Neural progenitor cell (in vitro differentiated cells): ENCODE measurements at places on chromosomes 5 and 9. TPM values are rescaled to one million over a fixed set of nuclear protein-coding genes. Genes with fewer than 3 reads are reported as not detected.

- no peaks in the 10 kb centered on the region for H3K36me3 ChIP-seq
- H3K4me3 ChIP-seq: no peak overlapping the region
- no peak overlapping the region for H3K27ac ChIP-seq
- no peak for DNase-seq
- no peaks in the 10 kb centered on the region for H3K27me3 ChIP-seq
- H3K4me1 ChIP-seq: peaks cover 38% of the 10 kb centered on the region
Observed at GRCh38 chr9:129887334-129888292, 52.4 kb downstream of the USP20 start.

CKMT2 gene
- not detected in 2 replicates for total RNA-seq

DNA sequence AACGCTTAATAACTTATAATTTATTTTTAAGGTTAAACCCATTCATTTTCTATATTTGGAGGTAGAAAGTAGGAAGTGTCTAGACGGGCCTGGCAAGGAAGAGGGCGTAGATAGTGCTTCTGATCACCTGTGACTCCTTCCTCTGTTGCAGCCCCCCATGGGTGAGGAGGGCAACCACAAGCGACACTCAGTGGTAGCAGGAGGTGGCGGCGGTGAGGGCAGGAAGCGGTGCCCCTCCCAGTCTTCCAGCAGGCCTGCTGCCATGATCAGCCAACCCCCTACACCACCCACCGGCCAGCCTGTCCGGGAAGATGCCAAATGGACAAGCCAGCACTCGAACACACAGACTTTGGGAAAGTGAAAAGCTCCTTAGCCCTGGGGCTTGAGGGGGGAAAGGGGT, 36.7 kb downstream of the FAXDC2 start:
- H3K4me1 ChIP-seq: peaks cover 12% of the 10 kb centered on the region
- no peaks in the 10 kb centered on the region for H3K27me3 ChIP-seq
- DNase-seq: no peak

DNA sequence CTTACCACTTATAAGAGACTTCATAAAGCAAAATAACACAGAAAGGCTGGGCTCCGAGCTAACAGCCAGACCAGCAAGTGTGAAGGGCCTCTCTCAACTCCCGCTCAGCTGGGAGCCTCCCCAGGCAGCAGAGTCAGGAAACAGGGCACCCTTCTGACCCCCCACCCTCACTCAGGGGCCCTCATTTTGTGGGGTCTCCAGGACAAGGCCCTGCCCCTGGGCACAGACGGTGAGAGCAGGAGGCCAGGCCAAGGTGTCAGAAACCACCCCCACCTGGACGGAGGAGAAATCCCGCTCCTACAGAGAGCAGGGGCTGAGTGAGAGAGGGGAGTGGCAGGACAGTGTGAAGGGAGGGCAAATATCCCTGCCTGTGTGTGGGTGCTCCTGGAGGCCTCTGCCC, 135.8 kb upstream of the FOXD4L5 start:
- no peak overlapping the region for H3K27ac ChIP-seq
- DNase-seq: no peak
- H3K4me3 ChIP-seq: no peak overlapping the region
- no peaks in the 10 kb centered on the region for H3K27me3 ChIP-seq

STPG3 gene
- total RNA-seq: not detected in 2 replicates

DNA sequence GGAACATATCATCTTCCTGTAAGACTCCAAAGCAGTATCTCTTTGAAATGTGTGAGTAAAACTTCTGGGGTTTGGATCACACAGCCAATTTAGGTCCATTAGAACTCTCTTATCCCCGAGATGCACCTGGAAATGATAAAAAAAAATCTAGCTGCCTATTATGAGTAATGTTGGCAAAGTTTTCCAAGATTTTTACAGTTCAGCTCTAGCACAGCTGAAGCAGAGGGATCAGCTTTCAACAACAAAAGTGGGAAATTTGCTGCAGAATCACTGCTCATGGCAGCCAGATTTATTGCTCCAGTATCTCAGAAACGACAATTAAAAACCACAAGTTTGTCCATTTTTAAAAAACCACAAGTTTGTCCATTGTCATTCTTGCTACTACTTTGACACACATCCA, 292.2 kb downstream of the IRX2 start:
- no peak overlapping the region for H3K4me3 ChIP-seq
- H3K27me3 ChIP-seq: no peaks in the 10 kb centered on the region
- no peak overlapping the region for H3K27ac ChIP-seq

GRCh38 chr5:113678924-113679575, 165.6 kb downstream of the YTHDC2 start:
- H3K27ac ChIP-seq: no peak overlapping the region
- H3K4me3 ChIP-seq: no peak overlapping the region
- H3K4me1 ChIP-seq: peaks cover 33% of the 10 kb centered on the region
- H3K36me3 ChIP-seq: no peaks in the 10 kb centered on the region

- DNase-seq: no peak
- H3K4me3 ChIP-seq: no peak overlapping the region
- no peaks in the 10 kb centered on the region for H3K36me3 ChIP-seq
- no peaks in the 10 kb centered on the region for H3K4me1 ChIP-seq
Observed at GRCh38 chr9:123990427-123990826, 21.1 kb upstream of the LHX2 start.

DNA sequence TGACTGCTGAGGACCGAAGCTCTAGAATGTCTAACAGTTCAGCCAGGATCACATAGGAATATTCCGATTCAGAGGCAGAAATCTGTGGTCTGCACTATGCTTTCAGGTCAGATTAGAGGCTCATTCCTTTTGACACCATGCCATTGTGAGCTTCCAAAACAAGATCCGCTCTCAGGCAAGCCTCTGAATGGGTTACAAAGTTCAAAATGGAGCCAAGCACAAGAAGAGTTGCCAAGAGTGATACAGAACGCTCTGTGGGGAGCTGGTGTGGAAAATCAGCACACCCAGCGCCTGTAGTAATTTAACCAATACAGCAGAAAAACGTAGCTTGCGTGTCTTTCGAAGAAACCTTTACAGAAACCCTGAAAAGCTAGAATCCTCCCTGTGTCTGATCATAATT, 33.3 kb upstream of the FAT2 start:
- H3K27me3 ChIP-seq: no peaks in the 10 kb centered on the region
- DNase-seq: peak; percentile 21
- peak overlapping the region; percentile 49 for H3K27ac ChIP-seq
- no peaks in the 10 kb centered on the region for H3K36me3 ChIP-seq
- no peak overlapping the region for H3K4me3 ChIP-seq

DNA sequence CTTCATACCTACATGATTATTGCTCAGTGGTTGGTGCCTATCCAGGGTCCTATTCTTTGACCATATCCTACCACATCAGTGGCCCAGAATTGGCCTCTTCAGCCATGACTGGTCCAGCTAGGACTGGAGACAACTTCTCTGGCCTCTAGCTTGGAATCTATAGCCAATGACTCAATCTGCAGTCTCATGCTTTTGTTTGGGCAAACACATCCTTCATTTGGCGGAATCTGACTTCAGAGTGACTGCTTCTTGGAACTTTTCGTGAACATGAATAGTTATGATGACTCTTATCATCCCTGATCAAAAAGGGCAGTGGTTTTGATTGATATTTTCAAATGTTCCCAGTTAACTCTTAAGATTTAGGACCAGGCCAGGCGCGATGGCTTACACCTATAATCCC, 134.1 kb downstream of the PAPPA start:
- no peak for DNase-seq
- peaks cover 27% of the 10 kb centered on the region for H3K4me1 ChIP-seq
- H3K27ac ChIP-seq: no peak overlapping the region
- H3K4me3 ChIP-seq: no peak overlapping the region

PHYHD1 gene
- total RNA-seq: 15.2 and 19.0 TPM in 2 replicates

DNA sequence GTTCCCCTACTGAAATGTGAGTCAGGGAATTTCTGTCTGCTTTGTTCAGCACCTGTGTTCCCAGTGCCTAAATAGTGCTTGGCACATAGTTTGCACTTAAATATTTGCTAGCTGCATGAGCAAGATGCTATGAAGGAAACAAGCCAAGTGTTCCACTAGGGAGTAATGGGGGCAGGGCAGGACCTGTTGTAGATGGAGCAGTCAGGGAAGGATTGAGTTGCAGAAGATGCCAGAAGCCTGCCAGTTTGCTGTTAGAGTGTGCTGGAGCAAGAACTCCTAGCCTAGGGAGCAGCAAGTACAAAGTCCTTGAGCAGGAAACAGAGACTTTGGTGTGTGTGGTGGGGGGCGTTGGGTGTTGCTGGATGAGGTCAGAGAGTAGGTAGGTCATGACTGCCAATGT, 87.5 kb downstream of the DAB2IP start:
- H3K27me3 ChIP-seq: peaks cover 10% of the 10 kb centered on the region
- no peak for DNase-seq
- H3K4me1 ChIP-seq: peaks cover 64% of the 10 kb centered on the region
- H3K27ac ChIP-seq: no peak overlapping the region

GABRP gene
- total RNA-seq: 0.03 TPM in 1 of 2 replicates, not detected in the other

GRCh38 chr9:99447951-99448350, 225.9 kb downstream of the SEC61B start:
- no peak for DNase-seq
- no peak overlapping the region for H3K4me3 ChIP-seq
- H3K27ac ChIP-seq: no peak overlapping the region
- H3K36me3 ChIP-seq: no peaks in the 10 kb centered on the region
- peaks cover 19% of the 10 kb centered on the region for H3K4me1 ChIP-seq
- no peaks in the 10 kb centered on the region for H3K27me3 ChIP-seq

DNA sequence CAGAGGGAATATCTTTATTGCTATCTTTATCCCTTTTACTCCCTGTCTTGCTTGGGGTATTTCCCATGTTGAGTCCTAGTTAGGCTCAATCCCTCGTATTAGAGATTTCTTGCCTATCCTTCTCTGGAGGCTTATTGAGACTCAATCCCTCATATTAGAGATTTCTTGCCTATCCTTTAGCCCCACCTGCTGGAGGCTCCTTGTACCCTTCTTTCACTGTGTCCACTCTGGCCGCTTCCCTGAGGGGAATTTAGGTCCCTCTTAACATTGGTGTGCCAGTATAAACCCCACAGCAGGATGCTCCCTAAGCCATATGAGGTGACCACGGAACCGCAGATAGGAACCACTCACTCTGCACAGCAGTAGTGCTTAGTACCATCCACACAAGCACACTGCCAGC, 110.7 kb upstream of the MAMDC2 start:
- peak; percentile 73 for DNase-seq
- H3K4me3 ChIP-seq: no peak overlapping the region
- no peaks in the 10 kb centered on the region for H3K4me1 ChIP-seq
- no peaks in the 10 kb centered on the region for H3K27me3 ChIP-seq
- H3K36me3 ChIP-seq: no peaks in the 10 kb centered on the region
- H3K27ac ChIP-seq: no peak overlapping the region

ANXA6 gene
- 95.0 and 97.6 TPM in 2 replicates for total RNA-seq

GRCh38 chr5:156367597-156367996, 40.6 kb downstream of the SGCD start:
- no peaks in the 10 kb centered on the region for H3K27me3 ChIP-seq
- H3K4me3 ChIP-seq: no peak overlapping the region
- no peak overlapping the region for H3K27ac ChIP-seq

DNA sequence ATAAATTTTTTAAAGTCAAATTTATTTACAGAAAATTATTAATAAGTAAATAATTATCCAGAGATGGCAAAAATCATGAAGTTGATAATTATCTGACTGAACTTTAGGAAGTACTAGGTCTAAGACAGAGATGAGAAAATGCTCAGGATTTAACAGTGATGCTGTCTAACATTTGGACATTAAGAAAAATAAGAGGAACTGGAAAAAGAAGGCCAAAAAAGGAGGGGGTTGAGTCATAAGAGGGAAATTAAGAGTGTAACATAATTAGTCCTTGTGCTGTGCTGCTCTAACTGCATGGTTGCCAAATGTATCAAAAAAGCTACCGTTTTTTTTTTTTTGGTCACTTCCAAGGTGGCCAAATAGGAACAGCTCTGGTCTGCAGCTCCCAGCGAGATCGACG, 35.4 kb upstream of the TUT7 start:
- H3K4me1 ChIP-seq: no peaks in the 10 kb centered on the region
- DNase-seq: no peak
- no peak overlapping the region for H3K27ac ChIP-seq

DNA sequence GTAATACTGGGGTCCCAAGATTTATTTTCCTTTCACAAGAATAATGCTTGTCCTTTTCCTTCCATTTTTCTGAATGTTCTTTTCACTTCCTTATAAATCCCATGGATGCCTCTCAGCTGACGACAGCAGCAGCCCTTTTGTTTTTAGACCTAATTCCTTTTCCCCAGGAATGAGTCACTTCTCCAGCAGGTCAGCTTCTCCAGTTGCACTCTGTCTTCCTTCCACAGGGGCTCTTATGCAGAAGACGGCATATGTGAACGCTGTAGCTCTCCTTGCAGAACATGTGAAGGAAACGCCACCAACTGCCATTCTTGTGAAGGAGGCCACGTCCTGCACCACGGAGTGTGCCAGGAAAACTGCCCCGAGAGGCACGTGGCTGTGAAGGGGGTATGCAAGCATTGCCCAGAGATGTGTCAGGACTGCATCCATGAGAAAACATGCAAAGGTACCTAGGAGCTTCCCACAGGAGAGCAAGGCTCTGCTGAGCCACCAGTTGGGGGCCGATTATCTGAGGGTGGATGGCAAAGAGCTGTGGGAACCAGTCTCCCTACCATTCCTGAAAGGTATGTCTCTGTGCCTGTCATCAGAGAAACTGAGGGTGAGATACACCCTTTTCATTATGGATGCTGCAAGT, 72.9 kb downstream of the RFK start:
- no peak overlapping the region for H3K4me3 ChIP-seq
- H3K27me3 ChIP-seq: no peaks in the 10 kb centered on the region
- DNase-seq: no peak
- no peaks in the 10 kb centered on the region for H3K36me3 ChIP-seq
- H3K27ac ChIP-seq: no peak overlapping the region

GRCh38 chr5:84032324-84032723, 311.7 kb upstream of the HAPLN1 start:
- DNase-seq: no peak
- H3K36me3 ChIP-seq: no peaks in the 10 kb centered on the region
- H3K4me1 ChIP-seq: peaks cover 8% of the 10 kb centered on the region
- H3K27me3 ChIP-seq: no peaks in the 10 kb centered on the region
- no peak overlapping the region for H3K27ac ChIP-seq

DNA sequence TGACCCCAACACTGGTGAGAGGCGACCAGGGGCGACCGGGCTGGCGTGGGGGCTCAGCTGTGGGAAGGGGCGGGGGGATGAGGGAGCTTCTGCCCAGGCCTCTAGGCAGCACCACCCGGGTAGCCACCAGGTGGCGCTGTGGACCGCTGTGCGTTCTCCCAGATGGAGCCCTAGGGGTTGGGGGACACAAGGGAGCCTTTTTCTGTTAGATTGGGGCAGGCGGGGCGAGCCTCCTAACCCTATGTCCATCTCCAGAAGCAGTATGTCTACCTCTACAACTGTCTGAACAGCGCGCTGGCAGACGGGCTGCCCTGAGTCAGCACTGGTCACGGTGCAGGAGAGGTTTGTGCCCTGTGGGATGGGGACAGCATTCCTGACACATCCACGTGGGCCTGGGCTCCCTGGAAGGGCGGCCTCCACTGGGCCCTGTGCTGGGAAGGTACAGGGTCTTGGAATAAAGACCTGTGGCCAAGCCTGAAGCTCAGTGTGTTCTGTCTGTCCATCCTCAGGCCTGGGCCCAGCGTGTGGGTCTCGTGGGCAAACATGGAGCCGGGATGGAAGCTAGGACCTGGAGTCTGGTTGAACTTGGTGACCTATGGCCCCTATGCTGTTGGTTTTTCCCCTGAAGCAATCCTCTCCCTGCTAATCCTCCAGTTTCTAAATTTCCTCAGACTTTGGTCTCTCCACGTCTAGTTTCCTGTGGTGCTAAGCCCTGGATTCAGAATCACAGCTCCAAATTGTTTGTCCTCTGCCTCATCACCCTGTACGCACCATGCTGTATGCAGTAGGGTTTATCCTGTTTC, 23.1 kb upstream of the SPTLC1 start:
- no peak overlapping the region for H3K4me3 ChIP-seq
- no peaks in the 10 kb centered on the region for H3K36me3 ChIP-seq
- H3K27me3 ChIP-seq: peaks cover 35% of the 10 kb centered on the region
- no peaks in the 10 kb centered on the region for H3K4me1 ChIP-seq
- H3K27ac ChIP-seq: no peak overlapping the region

TOR4A gene
- 0.39 and 2.8 TPM in 2 replicates for total RNA-seq
